ENCODE measurements at places on chromosomes 5 and 9.

GRCh38 chr5:128632264-128632663 is 94.2 kb upstream of the FBN2 start:
- DNase-seq: no peak

DNA sequence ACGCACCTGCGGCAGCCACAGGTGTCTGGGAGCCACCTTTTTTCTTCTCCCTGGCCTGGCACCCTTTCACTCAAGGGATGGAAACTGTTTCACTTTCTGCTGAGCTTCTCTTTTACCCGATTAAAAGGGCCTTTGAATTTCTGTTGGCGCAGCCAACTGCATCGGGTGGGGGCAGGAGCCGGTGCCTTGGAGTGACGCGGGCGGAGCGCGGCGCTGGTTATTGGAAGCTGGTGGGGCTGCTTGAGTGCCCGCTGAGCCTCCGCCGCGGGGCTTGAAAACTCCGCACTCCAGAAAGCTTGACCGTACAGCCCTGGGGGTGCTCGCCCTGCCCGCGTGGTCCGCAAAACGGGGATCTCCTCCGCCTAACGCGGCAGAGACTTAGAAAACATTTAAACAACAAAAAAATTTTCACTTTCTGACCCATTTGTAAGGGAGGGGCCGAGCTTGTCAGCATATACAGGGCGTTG is 52.0 kb upstream of the TJP2 start:
- DNase-seq: no peak

DNA sequence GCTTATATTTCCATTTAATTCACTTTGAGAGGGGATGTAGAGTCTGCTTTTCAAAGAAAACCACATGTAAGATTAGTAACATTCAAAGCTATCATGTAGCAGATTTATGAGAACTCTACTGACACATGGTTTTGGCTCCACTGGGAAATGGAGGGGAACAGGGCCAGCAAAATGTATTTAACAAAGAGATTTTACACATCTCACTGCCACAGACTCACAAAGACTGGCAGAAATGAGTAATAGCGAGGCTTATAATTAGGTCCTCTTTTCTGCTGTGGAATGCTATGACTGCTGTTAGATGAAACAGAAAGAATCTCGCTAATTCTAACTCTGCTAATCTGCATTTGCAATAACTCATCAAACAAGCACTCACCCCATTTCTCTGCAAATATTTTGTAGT is 4.5 kb downstream of the DAP start:
- DNase-seq: no peak

DNA sequence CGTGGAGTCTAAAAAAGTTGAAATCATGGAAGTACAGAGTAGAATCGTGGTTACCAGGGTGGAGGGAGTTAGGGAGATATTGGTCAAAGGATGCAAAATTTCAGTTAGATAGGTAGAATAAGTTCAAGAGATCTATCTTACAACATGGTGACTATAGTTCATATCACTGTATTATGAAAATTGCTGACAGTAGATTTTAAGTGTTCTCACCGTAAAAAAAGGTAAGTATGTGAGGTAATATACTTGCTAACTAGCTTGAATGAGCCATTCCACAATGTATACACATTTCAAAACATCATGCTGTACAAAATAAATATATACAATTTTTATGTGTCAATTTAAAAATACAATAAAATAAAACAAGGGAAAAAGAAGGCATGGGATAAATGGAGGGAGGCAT is 392.1 kb downstream of the CAAP1 start:
- DNase-seq: no peak

GRCh38 chr5:23591250-23591649 is 83.8 kb downstream of the PRDM9 start:
- DNase-seq: no peak

DNA sequence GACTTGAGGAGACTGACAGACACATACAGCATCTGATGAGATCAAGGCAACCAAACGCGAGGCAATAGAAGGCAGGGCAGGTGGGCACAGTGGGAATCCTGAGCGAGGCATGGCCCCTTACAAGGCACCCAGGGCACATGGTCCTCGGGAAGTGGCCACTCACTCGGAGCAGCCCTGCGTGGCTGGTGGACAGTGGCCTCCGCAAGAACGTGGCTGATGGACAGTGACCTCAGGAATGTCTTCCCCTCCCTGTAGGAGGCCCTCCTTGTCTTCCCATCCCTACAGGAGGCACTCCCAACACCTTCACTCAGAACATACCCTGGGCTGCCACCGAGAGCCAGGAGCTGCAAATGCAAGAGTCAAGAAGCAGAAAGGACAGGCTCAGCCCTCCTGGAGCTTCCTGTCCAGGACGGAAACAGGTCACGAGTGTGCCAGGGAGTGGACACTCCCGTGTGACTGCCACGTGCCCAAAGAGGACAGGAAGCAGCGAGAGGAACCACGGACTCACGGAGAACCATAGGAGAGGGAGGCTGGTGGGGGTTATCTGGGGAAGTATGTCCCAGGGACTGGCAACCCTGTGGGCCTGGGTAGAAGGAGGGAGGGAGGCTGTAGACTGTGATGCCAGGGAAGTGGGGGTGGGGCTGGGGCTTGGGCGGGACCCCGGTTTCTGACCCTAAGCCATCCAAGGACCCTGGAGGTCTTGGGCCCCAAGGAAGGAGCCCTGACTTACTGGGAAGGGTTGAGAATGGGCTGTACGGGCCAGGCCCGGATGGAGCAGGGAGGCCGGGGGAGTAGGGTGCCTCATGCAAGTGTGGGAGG is 321.9 kb upstream of the IRX4 start:
- no peak for DNase-seq

GRCh38 chr5:59158165-59158564 is 575.3 kb downstream of the RAB3C start:
- DNase-seq: no peak

- peak; percentile 28 for DNase-seq
Observed at GRCh38 chr5:64229163-64229774, 63.6 kb downstream of the RNF180 start.

- no peak for DNase-seq
Observed at GRCh38 chr5:83313436-83313835, 158.1 kb upstream of the VCAN start.

All from Jurkat, Clone E6-1 (cell line).